ENCODE measurements at places on chromosomes 12 and 14.

DNA sequence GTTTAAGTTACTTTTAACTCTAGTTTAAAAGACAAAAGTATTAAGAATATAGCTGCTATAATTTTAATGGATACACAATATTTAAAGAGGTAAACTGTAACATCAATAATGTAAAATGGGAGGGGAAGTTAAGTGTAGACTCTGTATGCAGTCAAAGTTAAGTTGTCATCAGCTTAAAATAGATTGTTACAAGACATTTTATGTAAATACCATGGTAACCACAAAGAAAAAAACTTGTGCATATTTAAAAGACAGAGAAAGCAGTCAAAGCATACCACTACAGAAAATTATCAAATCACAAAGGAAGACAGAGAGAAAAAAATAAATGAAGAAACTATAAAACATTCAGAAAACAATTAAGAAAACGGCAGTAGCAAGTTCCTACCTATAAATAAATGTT is 73.3 kb downstream of the CEP128 start:
- DNase-seq, result no peak

DNA sequence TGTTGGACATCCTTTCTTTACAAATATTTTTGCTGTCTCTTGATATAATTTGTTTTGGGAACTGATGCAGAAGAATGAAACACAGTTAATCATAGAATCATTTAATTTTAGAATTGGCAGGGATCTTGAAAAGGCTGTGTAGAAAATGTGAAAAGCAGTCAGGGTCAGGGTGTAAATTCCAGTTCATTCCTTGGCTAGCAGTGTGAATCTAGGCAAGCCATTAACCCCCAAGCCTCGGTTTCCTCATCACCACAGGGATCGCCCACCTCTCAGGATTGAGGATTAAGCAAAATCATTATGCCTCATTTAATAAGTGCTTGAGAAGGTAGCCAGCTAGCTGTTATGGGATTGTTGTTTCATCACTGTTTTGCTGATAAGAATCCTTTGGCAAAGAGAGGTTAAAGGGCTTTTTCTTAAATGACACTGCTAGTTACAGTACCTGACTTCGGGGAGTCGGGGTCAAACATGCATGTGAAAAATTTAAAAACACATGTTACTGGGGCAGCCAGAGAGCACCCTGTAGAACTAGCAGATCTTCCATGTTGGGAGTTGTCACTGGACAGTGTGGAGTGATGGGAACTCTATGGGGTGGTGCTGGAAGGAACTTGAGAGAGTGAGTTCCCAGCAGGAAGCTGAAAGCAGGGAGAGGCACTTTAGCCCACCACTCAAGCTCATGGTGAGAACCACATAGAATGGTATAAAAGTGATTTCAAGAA is 10.7 kb downstream of the TNFRSF1A start:
- no peak for DNase-seq

GRCh38 chr14:95255487-95255886 is 64.2 kb downstream of the CLMN start:
- DNase-seq, result no peak

- DNase-seq, result no peak
Observed at GRCh38 chr12:55723516-55724225, 3.5 kb downstream of the RDH5 start.

GRCh38 chr14:88612981-88613380 is 50.1 kb downstream of the ZC3H14 start:
- no peak for DNase-seq

DNA sequence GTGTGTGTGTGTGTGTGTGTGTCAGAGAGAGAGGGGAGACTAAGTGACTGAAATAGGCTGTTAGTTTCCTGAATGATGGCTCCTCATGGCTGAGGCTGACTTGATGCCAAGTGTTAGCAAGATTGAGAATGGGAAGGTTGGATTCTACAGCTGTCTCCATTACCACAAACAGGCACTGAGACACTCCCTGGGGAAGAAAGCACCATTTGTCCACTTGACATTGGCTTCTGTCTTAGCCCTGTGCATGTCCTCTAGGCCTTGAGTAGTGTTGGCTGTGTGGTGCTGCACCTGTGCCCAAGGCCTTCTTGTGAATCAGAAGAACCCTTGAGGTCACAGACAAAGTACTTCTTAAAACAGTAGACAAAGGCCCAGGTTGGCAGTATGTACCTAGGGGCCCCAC is 15.6 kb downstream of the ERG28 start:
- no peak for DNase-seq

GRCh38 chr14:34023824-34024767 is 73.2 kb upstream of the EGLN3 start:
- no peak for DNase-seq

GRCh38 chr12:6909421-6910145 is 4.8 kb upstream of the ENO2 start:
- no peak for DNase-seq

DNA sequence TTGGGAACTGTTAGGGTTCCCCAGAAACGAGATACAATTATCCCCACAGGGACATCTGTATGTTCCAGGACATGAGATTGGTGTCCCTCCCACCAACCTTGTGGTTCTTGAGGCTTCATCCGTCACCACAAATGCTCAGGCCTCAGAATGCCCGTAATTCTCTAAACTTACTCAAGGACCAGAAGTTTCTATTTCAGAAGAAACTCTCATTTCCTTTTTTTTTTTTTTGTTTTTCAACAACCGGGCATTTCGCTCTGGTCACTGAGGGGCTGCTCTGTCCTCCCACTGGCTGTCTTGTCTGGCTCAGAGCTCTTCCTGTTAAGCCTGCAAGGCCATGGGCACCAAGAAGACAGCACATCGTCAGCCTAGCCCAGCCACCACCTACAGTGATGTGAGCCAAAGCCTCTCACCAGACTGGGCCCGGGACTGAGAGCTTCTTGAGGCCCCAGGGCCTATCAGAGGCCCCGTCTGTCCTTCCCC is 36.2 kb downstream of the VDR start:
- no peak for DNase-seq

DNA sequence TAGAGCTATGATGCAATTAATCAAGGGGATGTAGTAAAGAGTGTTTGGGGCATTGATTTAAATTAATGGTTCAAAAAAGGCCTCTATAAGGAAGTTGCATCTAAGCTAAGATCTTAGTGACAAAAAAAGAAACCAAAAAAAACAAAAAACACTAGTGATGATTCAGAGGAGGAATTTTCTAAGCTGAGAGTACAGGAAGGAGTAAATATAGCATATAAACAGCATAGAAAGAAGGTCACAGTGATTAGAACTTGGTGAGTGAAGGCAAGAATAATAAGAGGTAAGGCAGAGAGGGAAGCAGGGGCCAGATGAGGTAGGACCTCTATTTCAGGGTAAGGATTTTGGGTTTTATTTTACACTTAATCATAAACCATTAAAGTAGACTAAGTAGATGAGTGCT is 48.0 kb upstream of the PDZRN4 start:
- DNase-seq, result no peak

DNA sequence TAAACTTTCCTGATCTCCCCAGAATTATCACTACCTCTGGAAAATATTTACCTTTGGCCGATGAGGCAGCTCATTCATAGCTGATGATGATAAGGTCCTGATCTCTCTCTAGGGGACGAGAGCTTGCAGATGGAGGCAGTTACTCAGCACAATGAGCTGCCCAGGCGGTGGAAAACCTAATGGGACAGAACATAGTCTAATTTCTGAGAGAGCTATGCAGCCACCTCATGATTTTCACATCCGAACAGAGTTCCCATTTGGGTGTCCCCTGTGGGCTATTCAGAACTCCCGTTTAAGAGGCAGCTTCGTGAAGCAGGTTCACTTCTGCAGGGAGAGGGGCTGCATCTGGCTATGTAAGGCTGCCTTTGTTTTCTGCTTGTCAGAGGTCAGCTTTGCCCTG is 724.6 kb upstream of the TMEM132C start:
- DNase-seq, result no peak

DNA sequence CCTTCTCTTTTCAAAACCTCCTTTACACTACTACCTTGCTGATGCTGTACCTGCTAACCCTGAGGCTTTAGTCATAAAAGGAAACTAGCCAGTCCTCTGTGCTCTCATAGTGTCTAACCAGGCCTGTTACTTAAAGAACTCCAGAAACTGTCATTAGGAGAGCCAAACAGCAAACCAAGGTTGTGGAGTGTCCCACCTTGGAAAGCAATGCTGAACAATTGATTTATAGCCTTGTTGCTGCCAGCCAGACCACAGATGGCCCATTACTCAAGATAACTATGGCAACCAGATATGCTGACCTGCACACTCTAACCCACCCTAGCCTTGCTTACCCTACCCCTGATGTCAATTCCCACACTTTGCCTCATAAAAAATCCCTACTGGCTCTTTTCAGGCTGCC is 26.5 kb upstream of the BCAT1 start:
- no peak for DNase-seq

DNA sequence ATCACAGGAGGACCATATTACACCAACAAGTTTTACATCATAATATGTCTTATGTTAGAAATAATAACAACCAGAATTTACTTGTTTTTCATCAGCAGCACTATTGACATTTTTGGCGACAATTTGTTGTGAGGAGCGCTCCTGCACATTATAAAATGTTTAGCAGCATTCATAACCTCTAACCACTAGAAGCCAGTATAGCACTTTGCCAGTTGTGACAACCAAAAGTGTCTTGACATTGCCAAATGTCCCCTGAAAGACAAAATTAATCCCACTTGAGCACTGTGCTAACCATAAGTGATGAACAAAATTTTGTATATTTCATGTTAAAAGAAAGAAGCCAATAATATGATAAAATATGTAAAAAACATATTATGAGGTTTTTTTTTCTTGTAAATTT is 356.9 kb upstream of the LMO3 start:
- no peak for DNase-seq

GRCh38 chr12:83150465-83151189 is 463.9 kb downstream of the TMTC2 start:
- no peak for DNase-seq

DNA sequence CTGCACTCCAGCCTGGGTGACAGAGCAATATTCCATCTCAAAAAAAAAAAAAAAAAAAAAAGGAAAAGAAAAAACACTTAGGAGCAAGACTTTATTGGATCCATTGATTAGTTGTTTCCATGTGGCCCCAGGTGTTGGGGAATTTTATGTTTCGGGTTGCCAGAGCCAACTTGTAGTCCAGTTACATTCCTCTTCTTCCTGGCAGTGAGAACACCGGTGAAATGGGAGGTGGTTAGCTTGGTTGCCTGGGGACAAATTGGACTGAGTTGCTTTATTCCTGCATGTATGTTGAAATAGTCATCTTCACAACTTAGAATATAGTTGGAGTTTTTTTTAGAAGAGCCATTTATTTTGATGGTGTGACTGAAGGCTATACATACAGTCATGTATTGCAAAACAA is 12.6 kb downstream of the RCOR1 start:
- no peak for DNase-seq

DNA sequence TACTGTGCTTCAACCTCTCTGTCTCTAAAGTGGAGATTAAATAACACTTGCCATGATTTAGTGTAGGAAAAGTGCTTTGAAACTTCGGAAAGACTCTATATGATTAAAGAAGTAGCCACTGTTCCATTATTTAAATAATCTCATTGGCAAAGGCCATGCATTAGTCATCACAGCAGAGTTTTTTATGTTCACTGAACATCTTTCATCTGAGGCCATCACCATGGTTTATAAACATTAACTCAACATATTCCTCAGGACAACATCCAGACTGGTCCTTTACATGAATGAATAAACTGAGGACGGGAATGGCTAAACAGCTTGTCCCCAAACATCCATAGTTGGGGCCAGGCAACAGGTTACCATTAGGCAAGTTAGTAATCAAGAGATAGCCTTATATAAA is 124.6 kb upstream of the FRMD6 start:
- no peak for DNase-seq

DNA sequence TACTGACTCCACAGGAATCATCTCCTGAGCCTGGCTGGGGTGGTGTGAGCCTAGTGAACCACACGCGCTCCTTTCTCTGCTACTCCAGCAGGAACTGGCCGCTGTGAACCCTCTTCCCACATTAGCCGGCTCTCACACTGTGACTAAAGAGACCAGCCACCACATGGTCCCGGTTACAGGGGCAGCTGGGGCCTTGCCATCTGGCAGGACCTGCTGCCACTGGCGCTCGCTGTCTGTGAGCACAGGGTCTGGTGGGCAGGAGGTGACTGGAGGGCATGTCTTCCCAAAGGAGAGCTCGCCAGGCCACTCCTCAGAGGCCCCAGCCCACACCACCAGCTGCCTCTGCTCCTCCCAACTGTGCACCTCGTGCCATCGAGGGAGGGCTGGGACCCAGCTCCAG is 99.3 kb downstream of the SINHCAF start:
- no peak for DNase-seq

- DNase-seq, result no peak
Observed at GRCh38 chr12:111597831-111598636, 1.1 kb downstream of the ATXN2 start.

DNA sequence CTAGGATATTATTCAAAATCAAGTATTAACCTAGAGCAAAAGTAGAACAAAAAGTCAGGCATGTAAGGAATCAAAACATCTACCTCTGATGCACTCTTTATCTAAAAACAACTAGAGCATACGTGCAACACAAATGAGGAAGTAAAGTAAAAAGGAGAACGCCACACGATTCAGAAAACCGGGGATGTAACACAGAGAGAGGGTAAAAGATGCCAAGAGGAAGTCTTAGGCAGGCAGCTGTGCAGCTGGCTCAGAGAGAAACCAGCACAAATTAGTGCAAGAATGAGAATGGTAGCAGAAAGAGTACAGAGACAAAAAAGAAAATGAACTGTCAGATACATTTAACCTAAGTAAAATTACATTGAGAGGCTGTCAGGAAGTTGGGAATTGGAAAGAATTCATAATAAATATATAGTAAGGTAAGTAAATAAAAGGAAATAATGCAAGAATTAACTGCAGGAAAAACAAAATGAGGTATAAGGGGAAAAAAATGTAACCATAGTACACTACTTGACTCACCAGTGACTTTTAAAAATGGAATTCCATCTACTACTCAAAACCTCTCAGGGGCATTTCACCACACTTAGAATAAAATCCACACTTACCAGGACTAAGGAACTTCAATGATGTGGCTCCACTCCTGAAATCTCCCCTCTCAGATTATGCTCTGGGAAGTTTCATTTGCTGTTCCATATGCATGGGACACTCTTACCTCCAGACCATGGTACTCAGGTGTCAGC is 17.1 kb downstream of the BCAT1 start:
- DNase-seq, result no peak

DNA sequence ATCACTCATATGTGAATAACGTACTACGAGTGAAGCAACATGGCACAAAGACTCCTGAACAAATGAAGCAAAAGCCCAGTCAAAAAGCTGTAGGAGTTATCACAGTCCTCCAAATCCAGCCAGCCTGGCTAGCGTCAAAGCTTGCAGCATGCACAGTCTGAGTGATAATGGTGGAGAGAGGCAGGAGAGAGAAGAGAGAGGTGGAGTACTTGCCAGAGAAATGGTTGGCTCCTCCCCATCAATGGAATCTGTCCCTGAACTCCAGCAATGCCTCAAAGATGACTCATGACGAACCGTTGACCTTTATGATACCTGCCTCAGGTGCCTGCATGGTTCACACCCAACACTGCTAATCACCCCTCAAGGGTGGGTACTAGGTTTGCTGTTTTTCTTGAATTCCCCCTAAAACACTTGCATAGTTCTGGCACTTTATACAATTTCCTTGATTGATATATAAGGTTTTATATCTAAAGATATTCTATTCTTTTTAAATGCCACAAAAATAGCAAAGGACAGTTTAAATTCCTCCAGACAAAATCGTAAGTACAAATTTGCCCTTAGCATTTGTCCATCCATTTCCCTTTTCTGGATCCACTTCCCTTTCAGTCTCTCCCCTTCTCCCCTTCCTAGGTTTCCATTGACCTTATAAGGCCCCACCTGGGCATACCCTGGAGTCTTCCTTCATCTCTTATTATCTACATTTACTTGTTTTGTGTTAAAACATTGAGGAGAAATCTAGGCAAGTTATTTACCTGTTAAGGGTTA is 10.2 kb downstream of the ARHGDIB start:
- no peak for DNase-seq

GRCh38 chr12:75998292-75999063 is 33.1 kb downstream of the PHLDA1 start:
- DNase-seq, result no peak
